T-helper 17 cell (primary cell): ENCODE measurements at places on chromosomes 7 and 10. TPM values are rescaled to one million over a fixed set of nuclear protein-coding genes. Genes with fewer than 3 reads are reported as not detected.

- no peak for DNase-seq
Observed at GRCh38 chr10:64014281-64014680, 493.1 kb downstream of the REEP3 start.

DNA sequence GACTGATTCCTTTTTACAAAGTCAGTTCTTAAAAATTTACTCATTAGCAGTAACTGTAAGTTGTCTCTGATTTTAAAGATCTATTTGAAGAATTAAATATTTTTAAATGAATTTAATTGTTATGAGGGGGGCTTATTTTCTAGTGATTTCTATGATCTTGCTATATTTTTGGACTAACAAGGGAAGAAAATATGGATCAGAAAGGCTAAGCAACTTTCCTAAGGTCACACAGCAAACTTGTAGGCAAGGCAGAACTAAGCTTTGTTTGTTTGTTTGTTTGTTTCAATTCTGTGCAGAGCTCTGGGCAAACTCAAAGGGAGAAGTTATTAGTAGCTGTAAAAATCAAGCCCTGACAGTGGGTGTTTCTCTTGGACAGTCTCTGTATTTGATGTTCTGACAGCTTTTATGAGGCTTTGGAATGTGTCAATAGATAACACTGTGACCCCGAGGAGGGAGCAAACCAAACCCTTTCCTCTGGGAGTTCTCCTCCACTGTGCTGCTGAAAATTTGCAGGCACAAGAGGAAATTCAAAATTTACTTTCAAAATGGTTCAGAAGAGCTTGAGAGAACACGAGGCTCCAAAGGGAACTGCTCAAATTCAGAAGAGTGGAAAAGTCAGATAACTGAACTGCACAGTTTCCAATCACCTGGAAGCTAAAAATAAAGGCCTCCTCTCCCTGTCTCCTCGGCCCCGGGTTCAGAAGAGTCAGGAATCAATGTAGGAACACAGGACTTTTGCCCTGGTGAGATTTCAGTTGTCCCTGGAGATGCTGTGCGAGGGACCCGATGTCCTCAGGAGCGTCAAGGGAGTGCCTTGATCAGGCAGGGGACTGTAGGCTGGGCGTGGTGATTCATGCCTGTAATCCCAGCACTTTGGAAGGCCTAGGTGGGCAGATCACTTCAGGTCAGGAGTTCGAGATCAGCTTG is 325.7 kb downstream of the GATA3 start:
- no peak for DNase-seq

DNA sequence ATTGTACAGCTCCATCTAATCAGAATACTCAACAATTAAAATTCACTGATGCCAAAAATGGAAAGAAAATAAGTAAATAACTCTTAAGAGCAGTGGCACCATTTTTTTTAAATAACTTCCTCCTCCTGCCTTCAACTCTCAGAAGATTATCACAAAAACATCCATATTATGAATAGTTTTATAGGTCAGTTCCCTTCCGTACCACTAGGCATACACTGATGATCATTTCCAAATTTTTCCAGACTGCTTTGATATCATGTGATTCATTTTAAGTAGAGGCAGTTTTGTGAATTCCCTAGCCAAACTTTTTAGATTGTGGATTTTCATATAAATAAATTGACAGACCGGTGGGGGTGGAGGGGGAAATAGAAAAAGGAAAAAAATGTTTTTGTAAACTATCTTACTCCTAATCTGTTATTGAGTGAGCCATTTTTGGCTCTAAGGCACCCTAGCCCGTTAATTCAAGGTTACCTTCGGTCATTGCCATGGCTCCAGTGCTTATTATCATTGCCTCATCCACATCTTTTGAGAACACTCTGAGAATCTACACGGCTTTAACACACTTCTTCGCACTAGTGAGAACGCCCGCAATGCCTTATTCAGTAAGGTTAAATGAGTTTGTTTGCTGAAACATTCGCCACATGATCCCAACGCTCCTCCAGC is 1.0 kb downstream of the FAM107B start:
- no peak for DNase-seq

DNA sequence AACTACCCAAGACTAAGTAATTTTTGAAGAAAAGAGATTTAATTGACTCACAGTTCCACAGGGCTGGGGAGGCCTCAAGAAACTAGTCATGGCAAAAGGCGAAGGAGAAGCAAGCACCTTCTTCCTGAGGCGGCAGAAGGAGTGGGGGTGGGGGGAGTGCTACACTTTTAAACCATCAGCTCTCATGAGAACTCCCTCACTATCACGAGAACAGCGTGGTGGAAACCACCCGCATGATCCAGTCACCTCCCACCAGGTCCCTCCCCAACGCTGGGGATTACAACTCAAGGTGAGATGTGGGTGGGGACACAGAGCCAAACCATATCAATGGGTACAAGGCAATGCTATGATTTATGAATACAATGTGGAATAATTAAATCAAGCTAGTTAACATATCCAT is 241.9 kb downstream of the PTPRN2 start:
- no peak for DNase-seq

- DNase-seq, result no peak
Observed at GRCh38 chr7:80902716-80903308, 16.0 kb downstream of the SEMA3C start.

DNA sequence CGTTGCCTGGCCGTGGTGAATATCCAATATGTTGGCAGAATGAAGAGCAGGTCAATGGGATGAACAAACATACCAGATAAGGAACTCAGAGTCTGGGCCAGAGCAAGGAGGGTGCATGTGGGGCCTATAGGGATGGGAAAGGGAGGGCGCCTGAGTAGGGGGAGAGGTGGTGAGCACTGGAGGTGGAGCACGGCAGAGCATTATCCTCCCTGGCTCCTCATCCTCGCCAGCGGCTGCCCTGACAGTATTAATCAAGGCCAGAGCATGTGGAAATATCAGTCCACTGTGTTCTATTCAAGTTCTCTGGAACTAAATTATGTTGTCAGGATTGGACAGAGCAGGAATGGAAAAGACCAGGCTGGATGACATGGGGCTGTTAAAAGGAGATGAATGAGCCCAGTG is 254.8 kb upstream of the ZMIZ1 start:
- DNase-seq, result no peak

The ZNF853 gene
- 0.85 TPM for total RNA-seq

DNA sequence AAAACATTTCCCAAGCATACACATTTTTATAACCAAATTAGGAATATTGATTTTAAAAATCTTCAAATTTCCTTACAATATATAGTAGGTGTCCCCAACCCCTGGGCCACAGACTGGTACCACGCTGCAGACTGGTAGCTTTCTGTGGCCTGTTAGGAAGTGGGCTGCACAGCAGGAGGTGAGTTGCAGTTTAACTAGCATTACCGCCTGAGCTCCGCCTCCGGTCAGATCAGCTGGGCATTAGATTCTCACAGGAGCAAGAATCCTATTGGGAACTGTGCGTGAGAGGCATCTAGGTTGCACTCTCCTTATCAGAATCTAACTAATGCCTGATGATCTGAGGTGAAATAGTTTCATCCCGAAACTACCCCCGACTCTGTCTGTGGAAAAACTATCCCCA is 62.1 kb downstream of the ZWINT start:
- no peak for DNase-seq

DNA sequence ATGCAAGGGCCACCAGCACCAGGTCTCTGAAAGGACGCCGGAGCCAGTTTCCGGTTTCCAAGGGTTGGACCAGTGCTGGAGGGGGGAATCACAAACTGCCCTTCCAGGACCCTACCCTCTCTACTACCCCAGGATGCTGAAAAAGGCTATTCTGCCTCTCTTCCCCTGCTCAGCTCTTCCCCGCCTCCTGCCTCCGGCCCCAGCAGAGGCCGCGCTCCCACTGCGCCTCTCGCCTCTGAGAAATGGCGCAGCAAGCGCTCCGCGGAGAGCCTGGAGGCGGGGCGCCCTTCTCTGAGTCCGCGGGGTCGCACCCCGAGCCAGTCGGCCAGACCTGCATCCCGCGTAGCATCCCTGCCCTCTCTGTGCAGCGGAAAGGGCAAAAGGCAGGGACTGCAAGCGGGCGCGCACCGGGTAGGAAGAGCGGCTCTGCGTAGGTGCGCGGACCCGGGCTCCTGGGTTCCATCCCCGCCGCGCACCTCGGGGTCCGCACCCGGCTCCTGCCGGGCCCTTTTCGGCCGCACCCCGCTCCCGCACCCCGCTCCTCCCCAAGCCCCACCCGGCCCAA is 476 bp upstream of the RET start:
- no peak for DNase-seq

The LEP gene
- not detected for total RNA-seq

DNA sequence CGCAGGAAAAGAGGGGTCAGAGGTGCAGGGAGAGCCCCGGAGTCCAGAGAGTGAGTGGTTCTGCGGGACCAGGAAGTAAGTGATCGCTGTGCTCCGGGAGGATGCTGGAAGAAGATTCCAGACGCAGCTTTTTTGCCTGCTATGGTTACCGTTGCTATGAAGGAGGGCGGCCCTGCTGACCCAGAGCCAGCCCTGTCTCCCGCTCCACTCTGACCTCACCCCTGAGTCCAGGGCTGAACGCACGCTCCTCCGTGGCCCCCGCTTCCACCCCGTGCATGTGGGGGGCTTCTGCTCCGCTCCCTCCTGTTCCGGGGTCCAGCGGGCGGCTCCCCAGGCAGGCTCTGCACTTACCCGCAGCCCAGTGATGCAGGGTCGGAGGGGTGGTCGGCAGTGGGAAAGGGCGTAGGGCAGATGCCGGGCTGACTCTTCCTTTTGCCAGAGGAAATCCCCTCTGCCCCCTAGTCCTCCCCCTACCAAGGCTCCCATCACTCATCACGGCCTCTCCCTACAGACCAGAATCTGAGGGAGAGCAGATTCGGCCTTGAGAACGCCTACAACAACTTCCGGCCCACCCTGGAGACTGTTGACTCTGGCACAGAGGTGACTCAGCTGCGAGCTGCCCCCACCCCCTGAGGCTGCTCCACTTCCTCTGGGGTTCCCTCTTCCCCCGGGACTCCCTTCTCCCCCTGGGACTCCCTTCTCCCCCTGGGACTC is 2.7 kb upstream of the MUC17 start:
- DNase-seq, result peak; percentile 32

DNA sequence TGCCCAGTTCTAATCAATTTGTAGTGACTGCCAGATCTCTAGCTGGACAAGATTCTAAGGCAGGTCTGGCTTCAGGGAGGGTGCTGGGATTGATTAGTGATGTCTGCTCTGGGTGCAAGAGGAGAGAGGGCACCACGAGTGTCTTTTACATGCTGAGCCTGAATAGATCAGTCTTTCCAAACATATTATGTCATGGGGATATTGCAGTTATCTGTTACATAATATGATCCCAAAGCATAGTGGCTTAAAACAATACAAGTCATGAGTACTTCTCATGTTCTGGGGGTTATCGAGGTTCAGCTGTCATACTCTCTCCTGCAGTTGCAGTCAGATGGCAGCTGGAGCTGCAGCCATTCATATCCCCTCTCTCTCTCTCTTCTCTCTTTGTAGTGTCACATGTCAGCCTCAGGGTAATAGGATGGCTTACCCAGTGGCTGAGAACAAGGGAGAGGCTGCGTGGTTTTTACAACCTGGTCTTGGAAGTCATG is 26.0 kb downstream of the SLC29A3 start:
- no peak for DNase-seq

The ITIH5 gene
- not detected for total RNA-seq

DNA sequence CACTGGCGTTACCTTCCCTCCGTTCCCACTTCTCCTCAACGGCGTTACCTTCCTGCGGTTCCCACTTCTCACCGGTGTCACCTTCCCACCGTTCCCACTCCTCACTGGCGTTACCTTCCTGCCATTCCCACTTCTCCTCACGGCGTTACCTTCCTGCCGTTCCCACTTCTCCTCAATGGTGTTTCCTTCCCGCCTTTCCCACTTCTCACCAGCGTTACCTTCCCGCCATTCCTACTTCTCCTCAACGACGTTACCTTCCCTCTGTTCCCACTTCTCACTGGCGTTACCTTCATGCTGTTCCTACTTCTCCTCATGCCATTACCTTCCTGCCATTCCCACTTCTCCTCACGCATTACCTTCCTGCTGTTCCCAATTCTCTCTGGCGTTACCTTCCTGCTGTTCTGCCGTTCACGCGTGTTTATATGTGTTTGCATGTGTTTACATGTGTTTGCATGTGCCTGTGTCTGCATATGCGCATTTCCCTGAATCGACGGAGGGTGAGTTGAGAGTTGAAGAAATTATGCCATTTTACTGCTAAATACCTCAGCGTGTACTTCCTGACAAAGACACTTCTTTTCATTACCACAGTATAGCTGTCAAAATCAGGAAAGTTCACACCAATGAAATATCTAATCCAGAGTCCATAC is 23.2 kb upstream of the CFAP46 start:
- no peak for DNase-seq

GRCh38 chr10:10792681-10793080 is 225.0 kb upstream of the CELF2 start:
- DNase-seq, result no peak

The ST8SIA6 gene
- total RNA-seq, result 4.1 TPM

The CD36 gene
- total RNA-seq, result 8.7 TPM

- DNase-seq, result no peak
Observed at GRCh38 chr10:5968037-5968680, 9.2 kb downstream of the IL15RA start.
